ENCODE measurements at places on chromosomes 2 and 18. TPM values are rescaled to one million over a fixed set of nuclear protein-coding genes. Genes with fewer than 3 reads are reported as not detected.

Gene NYAP2
- not detected for total RNA-seq

Gene CNGA3
- not detected for total RNA-seq

Gene PDE1A
- not detected for total RNA-seq

Gene LONRF2
- not detected for total RNA-seq

Gene UBE2E3
- 33.0 TPM for total RNA-seq

Gene SCN9A
- total RNA-seq, result not detected

Gene ALPP
- total RNA-seq, result not detected

Gene LCT
- total RNA-seq, result 0.02 TPM

Gene ZNG1B
- total RNA-seq, result 28.0 TPM

Gene AMER3
- total RNA-seq, result not detected

Gene RAB17
- total RNA-seq, result not detected

Gene SYT4
- not detected for total RNA-seq

Gene IL37
- not detected for total RNA-seq

Gene CAPN13
- total RNA-seq, result not detected

Gene PSD4
- 156 TPM for total RNA-seq

Gene RTP5
- total RNA-seq, result 0.12 TPM

Gene SLC5A7
- not detected for total RNA-seq

Gene OSBPL6
- total RNA-seq, result 1.9 TPM

Gene ASXL3
- total RNA-seq, result not detected

Gene DOK6
- total RNA-seq, result not detected

Gene REG1B
- not detected for total RNA-seq

Gene DSC3
- total RNA-seq, result not detected

Gene ALPG
- total RNA-seq, result not detected

Gene TMEM150A
- total RNA-seq, result 1.2 TPM

Gene GPR148
- total RNA-seq, result not detected

Gene TLX2
- 0.94 TPM for total RNA-seq

Gene UGT1A3
- not detected for total RNA-seq

Gene MYO1B
- total RNA-seq, result 13.5 TPM

Gene PAX8
- total RNA-seq, result 2.6 TPM

Gene MAP3K19
- not detected for total RNA-seq

Gene SMIM21
- not detected for total RNA-seq

Gene ELOA2
- not detected for total RNA-seq

Gene INPP5D
- 52.4 TPM for total RNA-seq

Gene BCL11A
- not detected for total RNA-seq

Gene FSIP2
- total RNA-seq, result 0.10 TPM

Gene TMEM163
- not detected for total RNA-seq

Gene SOCS6
- total RNA-seq, result 1.3 TPM

Gene G6PC2
- not detected for total RNA-seq

Gene UGT1A10
- not detected for total RNA-seq

Gene CTIF
- 4.6 TPM for total RNA-seq

Gene SLC8A1
- 0.12 TPM for total RNA-seq

Gene RNF125
- total RNA-seq, result 36.8 TPM

Gene MEIS1
- total RNA-seq, result not detected

Gene GCG
- total RNA-seq, result not detected

Gene DOK1
- total RNA-seq, result 24.5 TPM
